Activated T-helper 1 cell treated with anti-CD3 and anti-CD28 coated beads, Interleukin-12 subunit alpha, Interleukin-12 subunit beta, Interleukin-2, Interleukin-4 antibody, amounts not matched to agents 30 ng/mL and 10 ng/mL and 1 ng/mL, durations not matched to agents 14 hours and 24 hours and 36 hours (primary cell): ENCODE measurements at places on chromosomes 2 and 18.

DNA sequence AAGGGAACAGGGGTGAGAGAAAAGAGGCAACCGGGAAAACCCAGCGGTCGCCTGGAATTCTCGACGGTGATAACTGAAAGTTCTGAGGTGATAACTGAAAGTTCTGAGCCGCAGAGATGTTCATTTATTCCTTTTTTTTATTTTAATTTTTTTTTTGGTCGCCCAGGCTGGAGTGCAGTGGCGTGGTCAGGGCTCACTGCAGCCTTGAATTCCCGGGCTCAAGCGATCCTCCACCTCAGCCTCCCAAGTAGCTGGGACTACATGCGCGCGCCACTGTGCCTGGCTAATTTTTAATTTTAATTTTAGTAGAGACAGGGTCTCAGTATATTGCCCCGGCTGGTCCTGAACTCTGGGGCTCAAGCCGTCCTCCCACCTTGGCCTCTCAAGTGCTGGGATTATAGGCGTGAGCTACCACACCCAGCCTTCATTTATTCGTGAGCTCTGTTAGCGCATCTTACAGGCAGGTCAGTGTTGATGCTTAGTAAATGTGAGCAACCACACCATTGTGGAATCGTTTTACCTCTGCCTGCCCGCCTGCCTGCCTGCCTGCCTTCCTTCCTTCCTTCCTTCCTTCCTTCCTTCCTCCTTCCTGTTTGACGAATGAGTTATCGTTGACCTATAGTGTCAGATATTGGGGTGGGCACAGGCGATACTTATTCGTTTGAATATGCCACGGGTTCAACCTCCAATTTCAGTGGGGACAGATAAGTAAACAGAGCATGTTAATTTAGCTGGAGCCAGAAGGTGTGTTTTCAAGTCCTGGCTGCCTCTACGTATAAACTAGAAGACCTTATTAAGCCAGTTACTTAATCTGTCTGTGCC lies 557 bp upstream of the E2F6 start:
- DNase-seq: no peak

DNA sequence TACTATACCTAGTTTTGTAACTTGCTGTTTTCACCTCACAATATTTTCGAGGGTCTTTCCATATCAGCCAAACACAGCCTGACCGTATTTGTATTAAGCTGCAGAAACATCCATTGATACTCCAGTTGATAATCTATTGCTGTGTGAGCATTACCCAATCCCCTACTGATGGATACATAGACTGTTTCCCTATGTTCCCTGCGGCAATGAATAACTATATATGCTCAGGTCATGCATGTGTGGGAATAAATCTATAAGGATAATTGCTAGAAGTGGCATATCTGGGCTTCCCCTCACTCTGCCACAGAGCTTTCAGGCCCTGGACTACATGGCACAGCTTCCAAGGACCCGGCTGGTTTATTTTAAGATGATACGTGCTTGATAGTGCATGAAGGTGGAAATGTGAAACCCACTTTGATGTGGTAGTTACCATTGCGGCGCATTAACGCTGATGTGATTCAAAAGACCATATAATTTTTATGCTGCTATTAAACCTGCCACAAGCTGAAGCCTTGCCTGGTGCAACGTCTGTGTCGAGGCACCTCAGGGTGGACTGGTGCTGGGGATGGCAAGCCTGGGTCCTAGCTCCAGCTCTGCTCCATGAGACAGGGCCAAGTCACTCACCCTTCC lies 130.8 kb upstream of the MSH6 start:
- DNase-seq: no peak

GRCh38 chr2:196445991-196446390 lies 193.5 kb upstream of the CCDC150 start:
- DNase-seq: no peak

GRCh38 chr2:24883946-24884345 lies 36.1 kb downstream of the ADCY3 start:
- no peak for DNase-seq

DNA sequence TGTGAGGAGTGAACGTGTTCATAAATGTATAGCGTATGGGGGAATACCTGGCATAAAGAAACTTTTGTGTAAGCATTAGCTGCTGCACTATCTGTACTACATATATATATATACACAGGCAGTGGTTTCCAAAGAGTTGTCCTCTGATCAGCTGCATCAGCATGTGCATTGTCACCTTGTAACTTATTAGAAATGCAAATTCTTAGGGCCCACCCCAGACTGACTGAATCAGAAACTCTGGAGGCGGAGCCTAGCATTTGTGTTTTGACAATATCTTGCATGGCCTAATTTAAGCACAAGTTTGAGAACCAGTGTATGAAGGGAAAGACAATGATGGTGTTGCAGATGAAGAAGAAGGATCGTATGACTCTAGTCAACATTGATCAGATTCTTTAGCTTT lies 299.5 kb downstream of the CCDC102B start:
- no peak for DNase-seq

GRCh38 chr2:72150861-72151356 lies 3.2 kb upstream of the CYP26B1 start:
- DNase-seq: no peak

- DNase-seq: no peak
These were observed 123.2 kb downstream of the CABYR start for GRCh38 chr18:24262087-24262486.

DNA sequence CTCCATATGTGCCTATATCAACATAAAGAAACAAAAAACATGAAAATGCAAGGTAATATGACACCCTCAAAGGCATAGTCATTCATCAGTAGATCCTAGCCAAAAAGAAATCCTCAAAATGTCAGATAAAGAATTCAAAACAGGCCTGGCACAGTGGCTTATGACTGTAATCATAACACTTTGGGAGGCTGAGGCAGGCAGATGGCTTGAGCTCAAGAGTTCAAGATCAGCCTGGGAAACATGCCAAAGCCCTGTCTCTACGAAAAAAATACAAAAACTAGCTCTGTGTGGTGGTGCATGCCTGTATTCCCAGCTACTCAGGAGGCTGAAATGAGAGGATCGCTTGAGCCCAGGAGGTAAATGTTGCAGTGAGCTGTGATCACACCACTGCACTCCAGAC lies 284.6 kb upstream of the KLHL29 start:
- DNase-seq: no peak

GRCh38 chr2:96325884-96326255 lies 753 bp downstream of the ITPRIPL1 start:
- peak; percentile 48 for DNase-seq

DNA sequence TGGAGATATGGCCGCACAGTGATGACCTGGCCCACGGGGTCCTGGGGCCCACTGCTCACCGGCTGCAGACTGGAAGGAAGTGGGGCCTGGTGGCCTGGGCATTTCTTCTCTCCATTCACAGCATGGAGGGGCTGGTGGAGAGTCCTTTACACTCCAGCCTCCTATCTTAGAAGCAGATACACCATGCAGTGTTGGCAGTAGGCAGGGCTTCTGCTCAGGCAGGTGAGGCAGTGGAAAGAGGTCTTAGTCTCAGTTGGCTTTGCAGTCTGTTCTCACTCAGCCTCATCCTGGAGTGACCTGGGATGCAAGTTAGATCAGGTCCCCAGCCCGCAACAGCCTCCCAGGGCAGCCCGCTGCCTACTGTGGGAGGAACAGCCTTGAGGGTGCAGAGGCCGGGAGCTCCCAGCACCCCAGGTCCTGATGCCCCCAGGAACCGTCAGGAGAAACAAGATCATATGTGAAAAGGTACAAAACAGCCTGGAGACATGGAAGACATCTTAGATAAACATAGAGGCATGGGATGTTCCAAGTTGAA lies 45.8 kb upstream of the OTOS start:
- DNase-seq: no peak

DNA sequence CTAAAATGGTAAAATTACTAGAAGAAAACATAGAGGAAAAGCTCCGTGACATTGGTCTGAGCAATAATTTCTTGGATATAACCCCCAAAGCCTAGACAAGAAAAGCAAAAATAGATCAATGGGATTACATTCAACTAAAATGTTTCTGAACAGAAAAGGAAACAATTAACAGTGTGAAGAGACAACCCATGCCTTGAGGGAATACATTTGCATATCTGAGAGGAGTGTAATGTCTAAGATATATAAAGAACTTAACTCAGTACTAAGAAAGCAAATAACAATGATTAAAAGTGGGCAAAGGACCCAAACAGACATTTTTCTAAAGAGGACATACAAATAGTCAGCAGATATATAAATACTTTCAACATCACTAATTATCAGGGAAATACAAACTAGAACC lies 206.2 kb downstream of the VAPA start:
- no peak for DNase-seq

GRCh38 chr2:38462121-38462661 lies 85.1 kb upstream of the ATL2 start:
- DNase-seq: peak; percentile 14

DNA sequence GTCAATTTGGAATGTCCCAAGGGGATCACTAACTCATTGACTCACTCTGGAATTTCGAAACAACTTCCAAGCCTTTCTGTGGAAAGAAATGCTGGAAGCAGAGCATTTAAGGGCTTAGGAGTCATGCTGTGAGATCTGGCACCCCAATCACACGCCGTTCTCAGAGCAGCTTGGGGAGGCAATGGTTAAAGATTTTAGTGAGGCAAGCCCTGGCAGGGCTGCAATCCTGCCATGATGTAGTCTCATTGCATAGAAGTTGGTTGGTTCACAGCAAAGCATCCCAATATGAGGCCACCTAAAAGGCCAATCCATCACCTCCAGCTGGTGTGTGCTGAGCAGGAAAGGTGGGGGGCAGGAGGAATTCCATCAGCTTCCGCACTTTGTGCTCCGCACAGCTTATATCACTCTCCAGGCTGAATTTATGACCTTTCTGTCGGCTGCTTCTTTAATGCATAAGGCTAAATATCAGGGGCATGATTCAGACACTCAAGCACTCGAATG lies 1043.9 kb upstream of the POU3F3 start:
- no peak for DNase-seq

- DNase-seq: no peak
These were observed 46.0 kb upstream of the COBLL1 start for GRCh38 chr2:164887434-164888144.

DNA sequence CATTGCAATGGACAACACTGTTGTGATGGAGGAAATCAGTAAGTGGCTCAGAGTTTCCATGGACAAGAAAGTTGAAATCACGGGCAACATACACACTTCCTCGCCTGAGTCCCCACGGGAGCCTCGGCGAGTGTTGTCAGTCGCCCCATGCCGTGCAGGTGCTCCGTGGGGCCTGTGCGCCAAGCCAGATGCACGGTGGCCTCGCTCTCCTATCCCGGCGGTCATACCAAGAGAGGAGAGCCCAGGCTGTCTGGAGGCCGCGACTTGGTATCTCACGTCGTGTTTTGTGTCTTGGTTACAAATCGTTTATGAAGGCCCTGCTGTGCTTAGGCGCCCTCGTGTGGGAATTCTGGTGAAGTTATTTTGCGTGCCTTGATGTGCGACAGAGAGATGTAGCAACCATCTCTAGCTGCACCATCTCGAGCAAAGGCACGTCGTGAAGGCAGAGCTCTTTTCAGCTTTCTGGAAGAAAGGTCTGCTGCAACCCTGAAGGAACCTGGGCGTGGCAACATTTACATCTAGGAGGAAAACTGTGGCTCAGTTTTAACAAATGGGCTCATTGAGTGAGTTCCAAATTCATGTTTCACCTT lies 21.8 kb downstream of the ATG4B start:
- DNase-seq: peak; percentile 16

GRCh38 chr2:217954469-217954868 lies 48.3 kb downstream of the TNS1 start:
- DNase-seq: no peak

- DNase-seq: no peak
These were observed 71.0 kb downstream of the DTNB start for GRCh38 chr2:25602333-25602723.

- no peak for DNase-seq
These were observed 242.4 kb downstream of the KLHL29 start for GRCh38 chr2:23627236-23628009.

DNA sequence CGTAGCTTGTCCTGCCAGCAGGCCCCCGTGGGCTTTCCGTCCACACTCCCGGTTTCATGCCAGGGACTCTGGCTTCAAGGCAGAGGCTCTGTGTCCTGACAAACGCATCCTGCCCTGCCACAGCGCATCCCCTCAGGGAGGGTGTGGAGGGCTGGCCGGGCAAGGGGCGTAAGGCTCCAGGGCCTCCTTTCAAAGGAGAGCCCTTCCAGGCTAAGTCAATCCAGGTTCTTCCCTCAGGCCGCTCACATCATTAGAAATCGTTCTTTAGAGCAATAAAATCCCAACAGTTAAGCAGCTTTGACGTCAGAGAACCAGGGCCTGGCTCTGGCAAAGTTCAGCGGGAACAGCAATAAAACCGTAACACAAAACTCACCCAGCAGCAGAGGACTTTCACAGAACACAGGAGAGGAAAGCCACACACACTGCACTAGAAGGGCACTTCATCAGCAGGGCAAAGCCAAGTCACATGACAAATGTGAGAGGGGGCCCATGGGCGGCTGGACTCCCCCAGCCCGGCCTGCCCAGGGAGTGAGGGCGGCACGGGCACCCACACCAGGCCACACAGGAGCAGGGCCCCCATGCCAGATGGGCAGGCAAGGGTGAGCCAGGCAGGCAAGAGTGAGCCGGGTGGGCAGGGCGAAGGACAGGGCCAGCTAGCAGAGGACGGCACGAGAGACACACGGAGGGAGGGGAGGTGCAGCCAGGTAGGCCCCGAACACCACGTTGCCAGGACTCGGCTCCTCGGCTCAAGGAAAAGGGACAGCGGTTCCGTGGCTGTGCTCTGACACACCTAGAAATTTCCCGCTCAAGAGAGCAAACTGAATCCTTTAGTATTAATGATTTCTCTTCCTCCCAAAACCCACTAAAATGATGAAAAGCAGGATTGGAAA lies 52.0 kb downstream of the HDAC4 start:
- no peak for DNase-seq

- no peak for DNase-seq
These were observed 24.8 kb downstream of the BOLL start for GRCh38 chr2:197760293-197760657.

DNA sequence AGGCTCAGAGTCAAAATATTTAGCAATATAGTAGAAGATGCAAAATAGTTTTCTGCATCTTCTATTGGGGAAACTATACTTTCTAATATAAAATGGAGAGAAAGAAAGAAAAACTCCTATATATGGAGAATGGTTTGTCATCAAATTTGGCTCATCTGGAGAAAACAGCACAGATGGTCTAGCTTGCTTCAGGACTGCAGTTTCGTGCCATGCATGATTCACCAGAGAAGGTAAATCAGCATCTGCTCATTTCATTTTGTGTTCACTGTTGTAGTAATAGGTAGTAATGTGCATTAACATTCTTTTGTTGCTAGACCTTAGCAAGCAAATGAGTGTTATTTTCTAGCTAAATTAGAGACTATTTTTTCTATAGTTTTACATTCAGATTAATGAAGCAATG lies 179.0 kb downstream of the ASXL3 start:
- DNase-seq: no peak

DNA sequence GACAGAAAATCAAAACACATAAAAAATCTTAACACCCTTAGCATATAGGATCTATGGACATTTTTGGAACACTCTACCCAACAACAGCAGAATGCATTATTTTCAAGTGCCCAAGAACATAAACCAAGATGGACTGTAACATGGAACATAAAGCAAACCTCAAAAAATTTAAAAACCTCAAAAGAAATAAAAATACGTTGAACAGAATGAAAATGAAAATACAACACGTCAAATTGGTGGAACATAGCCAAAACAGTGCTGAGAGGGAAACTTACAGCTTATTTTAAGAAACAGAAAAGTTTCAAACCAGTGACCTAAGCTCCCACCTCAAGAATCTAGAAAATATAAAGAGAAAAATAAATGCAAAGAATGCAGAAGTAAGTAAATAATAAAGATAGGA lies 58.3 kb upstream of the BCL2L11 start:
- DNase-seq: no peak

GRCh38 chr18:57845605-57846074 lies 42.5 kb upstream of the ATP8B1 start:
- DNase-seq: no peak

- DNase-seq: no peak
These were observed 2.1 kb upstream of the SPC25 start for GRCh38 chr2:168892327-168892726.
